Activated CD8-positive, alpha-beta memory T cell treated with anti-CD3 and anti-CD28 coated beads, Interleukin-2, amount 10 ng/mL, durations not matched to agents 7 days and 5 days (primary cell): ENCODE measurements at places on chromosomes 1 and 21. TPM values are rescaled to one million over a fixed set of nuclear protein-coding genes. Genes with fewer than 3 reads are reported as not detected.
A peak's percentile ranks its signal among the peaks of the same experiment; 100 is the strongest.

The USP1 gene
- total RNA-seq = 76.2 TPM

DNA sequence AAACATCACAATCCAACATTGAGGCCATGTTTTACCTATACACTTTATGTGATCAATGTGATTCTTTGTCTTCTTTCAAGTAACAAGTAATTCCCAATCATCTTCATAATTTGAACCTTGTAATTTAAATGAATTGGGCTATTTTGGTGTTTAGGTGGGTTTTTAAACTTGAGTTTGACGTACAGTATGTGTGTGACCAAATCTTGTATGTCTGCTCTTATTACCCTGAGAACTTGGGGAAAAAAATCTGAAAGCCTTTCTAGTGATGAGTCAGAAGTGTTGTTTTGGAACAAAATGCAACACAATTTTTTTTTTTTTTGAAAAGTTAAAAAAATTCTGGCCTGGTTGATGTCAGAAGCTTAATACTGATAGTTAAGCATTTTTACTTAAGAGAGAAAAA, 68.5 kb downstream of the HHAT start:
- DNase-seq = no peak

DNA sequence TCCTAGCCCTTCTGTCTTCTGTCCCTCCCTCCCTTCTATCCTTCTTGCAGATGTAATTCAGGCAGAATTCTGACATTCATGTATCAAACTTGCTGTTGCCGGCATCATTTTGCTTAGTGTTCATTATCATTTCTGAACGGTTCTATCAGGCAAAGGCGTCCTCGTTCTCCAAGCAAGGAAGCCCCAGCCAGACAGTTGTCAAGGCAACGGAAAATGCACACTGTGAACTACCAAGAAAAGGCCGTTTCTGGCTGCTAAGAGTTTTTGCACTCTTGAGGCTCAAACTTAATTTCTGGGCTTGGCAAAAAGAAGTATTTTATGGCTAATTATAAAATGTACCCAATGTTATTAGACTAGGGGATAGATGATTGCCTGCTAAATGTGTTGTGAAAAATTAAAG, 164.7 kb upstream of the KCNJ15 start:
- DNase-seq = no peak

DNA sequence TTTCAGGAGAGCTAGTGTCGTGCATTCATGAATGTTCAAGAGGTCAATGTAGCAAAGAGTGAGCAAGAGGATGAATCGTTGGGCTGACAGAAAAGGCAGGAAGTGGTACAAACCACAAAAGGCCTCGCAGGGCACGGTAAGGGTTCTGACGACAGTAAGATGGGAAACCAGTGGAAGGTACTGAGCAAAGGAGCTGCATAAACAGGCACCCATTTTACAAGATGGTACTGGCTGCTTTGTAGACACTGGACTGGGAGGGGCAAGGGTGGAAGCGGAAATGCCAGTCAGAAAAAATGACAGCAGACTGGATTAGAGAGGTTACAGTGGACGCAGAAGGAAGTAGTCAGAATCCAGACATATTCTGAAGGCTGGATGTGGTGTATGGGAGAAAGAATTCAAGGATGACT, 123.5 kb downstream of the PTPN14 start:
- DNase-seq = peak; percentile 93

GRCh38 chr1:31408788-31409318, 4.2 kb upstream of the SERINC2 start:
- no peak for DNase-seq

DNA sequence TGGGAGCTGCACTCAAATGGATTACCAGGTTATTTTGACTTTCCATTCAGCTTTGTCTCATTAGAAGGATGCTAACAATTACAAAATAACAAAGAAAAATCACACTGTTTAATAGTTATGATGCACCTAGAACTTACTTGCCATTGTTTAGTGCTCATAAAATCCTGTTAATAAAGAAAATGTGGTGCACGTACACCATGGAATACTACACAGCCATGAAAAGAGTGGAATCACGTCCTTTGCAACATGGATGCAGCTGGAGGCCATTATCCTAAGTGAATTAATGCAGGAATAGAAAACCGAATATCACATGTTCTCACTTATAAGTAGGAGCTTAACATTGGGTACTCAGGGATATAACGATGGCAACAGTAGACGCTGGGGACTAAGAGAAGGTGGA, 19.8 kb downstream of the MAP3K21 start:
- DNase-seq = no peak

The KCNE2 gene
- not detected for total RNA-seq

GRCh38 chr1:28579401-28579800, 12.7 kb upstream of the RAB42 start:
- DNase-seq = no peak

The KRTAP20-4 gene
- not detected for total RNA-seq

The LCE1E gene
- not detected for total RNA-seq

DNA sequence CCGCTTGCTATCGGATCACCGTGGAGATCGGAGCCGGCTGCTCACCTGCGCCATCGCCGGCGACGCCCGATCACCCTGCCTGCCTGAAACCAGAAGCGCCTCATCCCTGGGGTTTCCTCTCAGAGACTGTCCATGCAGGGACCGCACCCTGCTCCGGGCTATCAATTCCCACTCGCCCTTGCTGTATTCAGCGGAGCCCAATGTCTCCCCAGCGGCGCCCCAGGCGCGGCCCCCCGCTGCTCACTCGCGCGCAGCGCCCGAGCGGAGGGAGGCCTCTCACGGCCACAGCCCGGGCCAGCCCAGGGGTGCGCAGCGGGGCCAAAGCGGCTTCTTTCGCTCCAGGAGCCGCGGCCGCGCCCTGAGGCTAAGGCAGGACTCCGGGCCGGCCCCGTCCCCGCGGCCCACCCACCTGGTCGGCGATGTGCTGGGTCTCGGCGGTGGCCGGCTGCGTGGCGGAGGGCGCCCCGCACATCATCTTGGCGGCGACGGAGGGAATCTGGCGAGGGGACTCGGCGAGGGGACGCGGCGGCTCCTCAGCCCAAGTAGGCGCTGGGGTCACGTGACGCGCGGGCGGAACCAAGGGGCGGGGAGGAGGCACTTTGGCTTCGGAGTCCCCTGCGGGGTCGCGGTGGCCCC, at the start of gene CSTB:
TSS of gene CSTB (minus strand) at position 514 of the 636 bp plus-strand sequence. CDS start at position 475, 39 bp downstream.
- peak; percentile 91 for DNase-seq

- peak; percentile 81 for DNase-seq
Measured at GRCh38 chr1:160830321-160831153, 32.1 kb downstream of the CD244 start.

GRCh38 chr1:190476321-190476720, 1.3 kb downstream of the BRINP3 start:
- no peak for DNase-seq

DNA sequence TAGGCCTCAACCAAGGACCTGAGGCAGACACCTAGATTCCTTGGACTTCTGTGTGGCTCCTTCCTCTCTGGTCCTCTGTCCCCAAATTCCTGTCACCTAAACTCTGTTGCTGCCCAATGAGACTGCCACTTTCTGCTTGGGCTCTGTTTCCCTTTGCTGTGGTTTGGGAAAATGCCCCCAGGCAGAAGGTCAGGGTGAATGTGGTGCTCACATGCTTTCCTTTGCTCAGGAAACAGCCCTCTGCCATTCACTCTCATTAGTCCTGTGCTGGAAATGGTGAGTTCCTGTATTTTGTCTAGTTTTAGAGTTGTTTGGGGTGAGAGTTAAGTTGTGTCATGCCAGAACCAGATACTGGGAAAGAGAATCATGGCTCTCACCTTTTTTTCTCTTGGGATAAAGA, 22.7 kb upstream of the SHE start:
- DNase-seq = no peak

The SLC25A34 gene
- total RNA-seq = 0.82 TPM

The SERINC2 gene
- total RNA-seq = not detected

DNA sequence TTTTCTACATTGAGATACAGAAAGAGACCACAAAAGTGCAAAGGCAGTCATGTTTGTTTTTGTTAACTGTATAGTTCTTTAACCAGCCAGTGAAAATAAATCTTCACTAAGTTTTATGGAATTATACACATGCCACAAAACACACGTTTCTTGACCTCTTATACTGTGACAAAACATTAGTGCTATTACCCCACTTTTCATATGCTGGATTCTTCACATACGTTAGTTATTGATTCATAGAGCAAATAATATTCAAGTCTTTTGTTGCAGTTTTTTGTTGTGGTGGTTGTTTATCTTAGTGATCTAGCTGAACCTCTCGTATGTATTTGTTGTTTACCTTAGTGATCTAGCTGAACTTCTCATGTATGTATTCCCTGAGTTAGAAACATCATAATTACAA, 28.0 kb downstream of the LYPLAL1 start:
- no peak for DNase-seq

- no peak for DNase-seq
Measured at GRCh38 chr1:205382561-205382960, 25.8 kb upstream of the KLHDC8A start.

DNA sequence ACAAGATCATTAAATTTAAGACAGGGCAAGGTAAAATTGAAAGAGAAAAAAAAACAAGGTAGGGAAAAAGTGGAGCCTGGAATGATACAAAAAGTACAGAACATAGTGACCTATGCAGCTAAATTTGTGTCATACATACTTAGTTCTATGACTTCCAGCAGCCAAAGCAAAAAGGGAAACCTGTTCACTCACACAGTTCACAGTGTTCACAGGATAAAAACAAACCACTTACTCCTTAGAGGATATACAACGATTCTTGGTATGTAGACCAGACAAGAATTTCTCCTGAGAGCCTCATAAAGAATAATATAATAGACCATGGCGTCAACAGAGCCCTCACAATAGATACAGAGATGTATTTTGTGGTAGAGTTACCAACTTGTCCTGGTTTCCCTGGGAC, 27.5 kb downstream of the COA7 start:
- DNase-seq = no peak

The KCNK2 gene
- total RNA-seq = not detected

DNA sequence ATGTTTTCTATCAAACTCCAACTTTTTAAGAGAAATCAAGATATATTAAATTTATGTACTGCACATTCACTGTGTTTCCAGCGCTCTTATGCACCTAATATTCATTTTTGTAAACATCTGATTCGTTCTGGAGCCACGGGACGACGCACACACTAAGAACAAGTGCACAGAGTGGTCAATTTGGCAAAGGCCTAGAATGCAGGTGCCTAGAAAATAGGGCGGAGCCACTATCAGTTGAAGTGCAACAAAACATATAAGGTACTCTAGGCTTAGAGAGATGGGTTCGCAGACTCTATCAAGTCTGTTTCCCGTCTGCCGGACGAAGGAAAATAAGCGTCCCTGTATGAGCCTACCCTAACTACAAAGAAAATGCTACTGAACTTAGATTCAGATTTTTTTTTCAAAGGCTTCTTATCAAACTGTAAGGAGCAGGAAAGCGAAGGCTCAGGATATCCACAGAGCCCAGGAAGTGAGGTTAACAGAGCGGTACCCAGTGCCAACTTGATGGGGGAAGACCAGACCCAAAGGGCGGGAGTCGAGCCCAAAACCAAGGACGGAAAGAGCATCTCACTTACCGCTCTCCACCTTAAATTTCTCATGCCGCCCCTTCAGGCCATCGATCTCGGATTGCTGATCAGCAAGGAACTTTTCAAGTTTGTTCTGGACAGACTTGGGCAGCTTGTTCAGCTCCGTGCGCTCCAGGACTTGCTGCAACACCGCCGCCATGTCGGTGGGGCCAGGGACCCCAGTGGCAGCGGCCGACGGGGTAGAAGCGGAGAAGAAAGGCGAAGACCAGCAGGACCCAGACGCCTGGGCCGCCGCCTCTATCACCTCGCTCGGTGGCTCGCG, 526 bp downstream of the TPR start:
- peak; percentile 72 for DNase-seq

The CFHR5 gene
- not detected for total RNA-seq

GRCh38 chr1:51324251-51325010, 5.9 kb downstream of the TTC39A start:
- no peak for DNase-seq

DNA sequence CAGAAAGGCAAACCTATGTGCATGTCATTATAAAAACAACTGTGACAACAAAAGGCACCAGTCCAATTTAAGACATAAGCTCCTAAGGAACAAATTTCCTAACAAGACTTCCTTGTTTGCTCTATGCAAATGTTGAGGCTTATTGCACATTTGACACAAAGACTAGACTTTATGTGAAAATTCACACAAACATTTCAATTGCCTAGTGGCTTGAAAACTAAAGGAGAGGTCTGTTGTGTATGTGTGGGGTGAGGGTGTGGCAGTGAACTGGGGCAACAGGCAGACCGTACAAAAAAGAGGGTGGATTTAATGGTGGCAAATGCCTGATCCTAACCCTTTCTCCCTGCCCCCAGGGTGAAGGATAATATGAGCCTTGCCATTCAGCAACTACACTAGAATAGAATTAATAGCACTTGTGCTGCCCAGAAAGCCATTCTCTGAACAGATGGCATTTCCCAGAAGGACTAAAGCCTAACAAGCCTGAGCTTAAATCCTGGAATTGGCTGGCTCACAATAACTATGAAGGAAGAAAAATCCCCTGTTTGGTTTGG, 73.9 kb downstream of the GLUL start:
- DNase-seq = no peak

DNA sequence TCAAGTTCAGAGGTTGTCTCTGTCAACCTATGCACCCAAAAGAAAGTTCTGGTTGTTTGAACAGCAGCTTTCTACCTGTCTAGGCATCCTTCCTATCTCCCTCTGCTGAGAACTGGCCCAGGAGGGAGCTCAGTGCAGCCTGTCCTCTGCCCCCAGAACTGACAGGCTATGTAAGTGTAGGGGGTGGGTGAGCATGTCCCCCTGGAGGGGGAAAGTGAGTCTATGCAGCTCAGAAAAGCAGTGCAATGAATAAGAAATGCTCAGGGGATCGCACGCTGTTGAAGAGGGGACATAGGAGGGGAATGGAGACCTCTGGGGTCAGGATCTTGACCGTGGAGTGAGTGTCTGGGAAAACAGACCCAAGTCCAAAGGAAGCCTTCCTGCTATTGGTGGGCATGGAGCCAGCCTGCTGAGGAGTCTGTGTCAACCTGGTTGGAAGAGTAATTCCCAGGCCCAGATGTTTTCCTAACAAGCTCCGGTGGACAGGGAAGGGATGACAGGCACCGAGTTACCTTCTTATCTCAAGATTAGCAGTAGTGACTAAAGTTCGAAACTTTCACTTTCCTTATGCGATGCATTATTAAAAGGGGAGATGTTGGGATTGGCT, 26.1 kb upstream of the FHAD1 start:
- DNase-seq = no peak

DNA sequence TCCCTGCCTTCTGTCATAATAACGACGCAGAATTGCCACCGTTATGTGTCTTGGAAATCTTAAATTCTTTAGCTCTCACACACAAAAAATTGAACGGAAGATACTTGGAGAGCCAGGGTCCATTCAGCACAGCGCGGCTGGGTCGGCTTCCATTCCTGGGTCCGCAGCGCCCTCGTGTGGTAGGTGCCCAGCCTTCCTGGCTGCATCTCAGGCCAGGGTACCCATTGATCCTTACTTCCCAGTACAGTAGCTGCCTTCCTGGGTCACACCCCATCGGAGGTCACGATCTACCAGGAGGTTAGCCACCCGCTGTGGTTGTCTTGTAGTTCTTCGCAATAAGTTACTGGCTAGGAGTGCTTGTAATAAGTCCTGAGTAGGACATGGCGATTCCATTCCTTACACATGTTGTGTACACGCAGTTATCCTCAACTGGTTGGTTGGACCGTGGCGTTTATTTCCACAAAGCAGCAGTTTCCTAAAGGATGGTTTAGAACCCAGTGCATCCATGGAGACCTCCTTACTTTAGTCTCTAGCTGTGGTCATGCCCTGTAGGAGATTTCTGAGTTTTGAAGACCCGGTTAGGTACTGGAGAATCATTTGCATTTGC, 9.9 kb upstream of the MTARC1 start:
- peak; percentile 69 for DNase-seq

The FCER1G gene
- total RNA-seq = 1.1 TPM
